ENCODE measurements at places on chromosomes 4 and X. TPM values are rescaled to one million over a fixed set of nuclear protein-coding genes. Genes with fewer than 3 reads are reported as not detected.

GRCh38 chr4:148445860-148446330 lies 3.7 kb upstream of the NR3C2 start:
- DNase-seq = no peak

Gene MAMLD1
- 3.2 TPM for total RNA-seq

DNA sequence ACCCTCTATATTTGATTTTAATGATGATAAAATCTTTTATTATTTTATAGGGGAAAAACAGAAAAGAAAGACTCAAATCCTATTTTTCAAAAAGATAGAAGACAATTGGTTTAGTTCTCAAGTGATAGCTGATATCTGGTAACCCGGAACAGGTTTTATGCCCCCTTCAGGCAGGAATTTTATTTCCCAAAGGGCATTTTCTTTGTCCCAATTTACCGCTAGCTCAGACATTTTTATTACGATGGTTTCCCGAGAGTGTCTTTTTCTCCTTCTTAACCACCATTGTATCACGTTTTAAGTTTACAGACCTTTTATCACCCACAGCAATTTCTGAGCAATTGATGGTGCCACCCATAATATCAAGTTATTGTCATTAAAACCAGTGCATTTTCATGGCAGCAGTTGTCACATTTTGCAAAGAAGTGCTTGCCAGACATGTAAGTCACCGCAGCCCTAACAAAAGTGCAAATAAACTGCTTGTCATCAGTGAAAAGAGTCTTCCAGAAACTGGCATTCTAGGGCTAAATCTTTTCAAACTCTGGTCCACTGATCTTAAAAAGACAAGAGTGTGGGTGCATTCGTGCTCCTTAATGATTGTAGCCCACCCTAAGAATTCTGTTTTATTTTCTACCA lies 204.8 kb upstream of the VCX start:
- DNase-seq = no peak

Gene CLTRN
- total RNA-seq = 0.31 TPM

DNA sequence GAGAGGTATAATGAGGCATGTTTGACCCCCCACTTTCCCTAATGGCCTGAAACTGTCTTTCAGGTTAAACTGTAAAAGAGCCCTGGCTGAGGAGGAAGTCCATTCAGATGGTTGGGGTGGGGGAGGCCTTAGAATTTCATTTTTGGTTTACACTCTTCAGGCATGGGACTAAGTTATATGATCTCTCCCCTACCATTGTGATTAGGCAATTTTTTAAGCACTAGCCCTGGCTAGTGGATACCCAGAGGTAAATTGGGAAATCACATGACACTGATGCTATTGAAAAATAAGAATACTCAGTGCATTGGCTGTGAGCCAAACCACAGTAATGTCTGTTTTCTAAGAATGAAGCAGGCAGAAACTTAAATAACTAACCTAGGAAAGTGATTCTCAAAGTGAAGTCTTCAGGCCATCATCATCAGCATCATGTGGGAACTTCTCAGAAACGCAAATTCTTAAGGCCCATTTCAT lies 149.7 kb downstream of the RRAGB start:
- no peak for DNase-seq

Gene IL9R
- total RNA-seq = not detected

GRCh38 chr4:81523672-81524327 lies 52.1 kb upstream of the RASGEF1B start:
- no peak for DNase-seq

GRCh38 chrX:37378830-37379229 lies 29.7 kb downstream of the PRRG1 start:
- no peak for DNase-seq

Gene SMPX
- total RNA-seq = 372 TPM

Gene FAT4
- total RNA-seq = 12.3 TPM

DNA sequence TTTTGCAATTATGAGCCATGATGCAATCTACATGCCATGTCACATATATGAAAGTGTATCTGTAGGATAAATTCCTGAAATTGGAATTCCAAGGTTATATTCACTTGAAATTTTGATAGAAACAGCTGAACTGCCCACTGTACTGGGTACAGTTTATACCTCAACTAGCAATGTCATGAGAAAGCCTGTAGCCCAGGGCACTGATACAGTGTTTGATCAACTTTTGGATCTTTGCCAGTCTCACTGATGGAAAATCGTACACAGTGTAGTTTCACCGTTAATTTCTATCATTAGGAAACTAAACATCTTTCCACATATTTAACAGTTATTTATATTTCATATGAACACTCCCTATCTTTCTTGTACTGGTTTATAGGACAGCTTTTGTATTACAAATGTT lies 34.2 kb downstream of the TAPT1 start:
- no peak for DNase-seq

Gene PAGE2
- not detected for total RNA-seq

DNA sequence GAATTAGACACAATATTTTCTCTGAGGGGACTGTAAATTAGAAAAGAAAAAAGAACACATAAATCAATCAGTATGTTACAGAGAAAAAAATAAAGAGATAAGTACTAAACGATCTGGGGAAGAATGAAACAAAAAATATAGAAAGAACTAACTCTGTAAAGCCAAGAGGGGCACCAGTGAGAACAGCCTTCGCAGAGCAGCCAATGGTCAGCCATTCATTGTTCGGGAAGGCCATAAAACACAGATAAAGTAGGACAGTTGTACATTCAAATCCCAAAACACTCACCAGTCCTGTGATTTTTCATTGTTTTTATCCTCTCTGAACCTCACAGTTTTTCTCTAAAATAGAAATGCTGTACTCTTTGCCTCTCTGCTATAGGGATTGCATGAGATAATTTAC lies 127.9 kb downstream of the NEK1 start:
- no peak for DNase-seq

GRCh38 chr4:175562111-175562510 lies 250.0 kb downstream of the GPM6A start:
- DNase-seq = no peak

Gene SMR3B
- not detected for total RNA-seq

- DNase-seq = no peak
These were observed 55.9 kb upstream of the IL2 start for GRCh38 chr4:122512430-122512829.

GRCh38 chr4:1556541-1557220 lies 127.4 kb downstream of the FAM53A start:
- no peak for DNase-seq

- no peak for DNase-seq
These were observed 265.8 kb downstream of the PCDH18 start for GRCh38 chr4:137266511-137266910.

- no peak for DNase-seq
These were observed 1248.1 kb downstream of the RAPGEF2 start for GRCh38 chr4:160350944-160351343.

- no peak for DNase-seq
These were observed 1753.7 kb downstream of the RPA4 start for GRCh38 chrX:98637451-98637850.

DNA sequence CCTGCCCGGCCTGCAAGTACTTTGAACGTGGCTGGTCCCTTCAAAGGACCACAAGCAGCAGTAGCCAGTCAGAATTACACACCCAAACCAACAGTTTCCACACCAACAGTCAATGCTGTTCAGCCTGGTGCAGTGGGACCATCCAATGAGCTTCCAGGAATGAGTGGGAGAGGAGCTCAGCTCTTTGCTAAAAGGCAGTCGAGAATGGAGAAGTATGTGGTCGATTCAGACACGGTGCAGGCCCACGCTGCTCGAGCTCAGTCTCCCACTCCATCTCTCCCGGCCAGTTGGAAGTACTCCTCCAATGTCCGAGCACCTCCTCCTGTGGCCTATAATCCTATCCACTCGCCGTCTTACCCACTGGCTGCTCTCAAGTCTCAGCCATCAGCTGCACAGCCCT lies 104.4 kb upstream of the MYOZ2 start:
- no peak for DNase-seq

Gene MAGEC1
- total RNA-seq = not detected

GRCh38 chrX:39835776-39836175 lies 262.0 kb downstream of the BCOR start:
- no peak for DNase-seq

Gene ABCG2
- 1.6 TPM for total RNA-seq

DNA sequence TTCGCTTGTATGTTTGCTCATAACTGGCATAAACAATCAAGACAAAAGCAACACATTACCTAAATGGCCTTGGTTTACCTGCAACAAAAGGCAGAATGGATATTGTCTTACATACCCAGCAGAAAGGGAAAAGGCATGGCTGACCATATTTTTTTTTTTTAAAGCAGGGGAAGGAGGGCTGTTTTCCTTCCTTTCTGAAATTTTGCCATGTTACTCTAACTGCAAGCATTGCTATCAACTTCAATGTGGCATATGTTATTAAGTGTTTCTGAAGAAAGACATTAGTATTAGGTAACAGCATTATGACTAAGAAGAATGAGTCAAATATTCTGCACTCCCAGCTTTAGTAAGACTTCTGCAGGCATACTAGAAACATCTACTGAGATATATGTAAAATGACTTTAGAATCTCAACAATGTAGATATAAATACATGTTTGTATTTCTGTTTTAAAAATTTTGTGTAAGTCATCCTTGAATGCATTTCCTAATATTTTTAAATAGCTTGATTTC lies 512.6 kb upstream of the FAM241A start:
- no peak for DNase-seq

DNA sequence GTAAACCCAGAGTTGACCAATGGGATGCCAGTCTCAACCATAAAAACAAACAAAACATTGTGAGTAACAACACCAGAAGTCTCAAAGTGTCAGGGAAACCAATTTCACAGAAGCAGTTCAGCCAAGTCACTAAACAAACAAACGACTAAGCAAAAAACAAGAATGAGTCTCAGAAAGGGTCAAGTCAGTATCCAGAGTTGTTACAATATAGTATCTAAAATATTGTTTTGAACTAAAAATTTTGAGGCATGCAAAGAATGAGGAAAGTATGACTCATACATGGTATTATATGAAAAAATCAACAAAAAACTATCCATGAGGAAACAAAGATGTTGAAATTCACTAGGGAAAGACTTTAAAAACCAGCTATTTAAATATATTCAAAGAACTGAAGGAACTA lies 70.6 kb downstream of the AR start:
- no peak for DNase-seq

GRCh38 chr4:71732706-71733105 lies 51.2 kb downstream of the GC start:
- DNase-seq = no peak

DNA sequence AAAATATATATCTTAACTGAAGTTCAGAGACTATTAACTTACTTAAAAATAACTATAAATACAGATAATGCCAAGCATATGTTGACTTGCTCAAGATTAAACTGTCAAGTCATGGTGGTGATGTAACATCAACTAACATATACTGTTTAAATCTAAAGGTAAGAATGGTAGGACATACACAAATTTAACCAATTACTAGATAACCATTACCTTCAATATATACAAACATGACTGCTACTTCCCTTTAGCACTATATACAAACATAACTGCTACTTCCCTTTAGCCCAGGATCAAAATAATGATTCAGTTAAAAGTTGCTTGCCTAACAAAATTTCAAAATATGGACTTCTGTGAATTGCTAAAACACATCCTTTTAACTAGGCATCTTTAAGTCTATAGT lies 14.9 kb downstream of the HNRNPD start:
- no peak for DNase-seq

Gene YTHDC1
- 48.6 TPM for total RNA-seq

Gene CASP6
- total RNA-seq = 7.6 TPM

DNA sequence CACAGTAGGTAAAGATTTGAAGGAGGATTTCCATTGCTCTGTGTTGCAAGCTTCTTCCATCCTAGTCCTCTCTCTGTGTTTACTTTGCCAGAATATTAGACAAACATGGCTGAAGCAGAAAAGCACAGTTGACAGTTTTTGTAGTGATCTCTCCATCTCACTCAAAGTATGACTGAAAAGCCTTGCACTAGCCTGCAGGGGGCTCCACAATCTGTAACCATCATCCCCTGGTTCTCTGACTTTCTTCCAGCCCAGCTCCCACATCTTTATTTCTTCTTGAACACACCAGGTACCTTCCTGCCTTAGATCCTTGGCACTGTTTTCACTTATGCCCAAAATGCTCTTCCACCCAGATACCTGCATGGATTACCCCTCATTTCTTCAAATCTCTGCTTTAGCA lies 34.1 kb upstream of the HHIP start:
- DNase-seq = no peak

GRCh38 chrX:110691446-110691845 lies 104.2 kb downstream of the CHRDL1 start:
- DNase-seq = no peak

DNA sequence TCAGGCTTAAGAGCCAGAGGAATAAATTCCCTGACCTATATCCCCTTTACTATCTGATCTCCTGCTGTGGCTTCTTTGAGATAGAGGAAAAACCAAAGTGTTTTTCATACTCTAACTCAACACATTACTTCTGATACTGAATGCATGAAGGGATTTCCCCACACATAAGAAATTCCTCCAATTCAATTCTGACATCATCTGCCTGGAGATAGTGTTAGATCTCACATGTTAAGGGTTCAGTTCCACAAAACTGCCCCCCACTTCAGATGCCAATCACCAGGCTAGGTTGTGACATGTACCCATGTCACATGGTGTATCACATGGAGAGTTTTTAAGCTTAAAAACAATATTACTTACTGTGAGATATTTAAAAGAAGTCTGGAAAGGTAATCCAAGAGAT lies 46.8 kb downstream of the GSTCD start:
- no peak for DNase-seq

DNA sequence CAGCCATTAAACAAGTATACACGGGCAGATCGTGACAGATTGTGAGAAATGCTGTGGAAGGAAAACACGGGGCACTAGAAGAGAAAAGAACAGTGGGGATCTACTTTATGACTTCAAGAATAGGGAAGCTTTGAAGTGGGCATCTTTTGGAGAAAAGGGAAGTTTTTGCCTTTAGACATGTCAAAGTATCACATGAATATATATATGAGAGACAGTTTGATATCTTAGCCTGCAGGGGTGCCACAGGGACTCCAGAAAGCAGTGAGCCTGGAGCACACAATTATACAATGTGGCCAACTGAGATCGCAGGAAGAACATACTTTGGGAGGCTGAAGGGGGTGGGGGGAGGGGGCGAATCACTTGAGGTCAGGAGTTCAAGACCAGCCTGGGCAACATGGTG lies 35.7 kb downstream of the RELL1 start:
- DNase-seq = no peak

- DNase-seq = no peak
These were observed 24.8 kb upstream of the CYBB start for GRCh38 chrX:37755025-37755424.

- peak; percentile 43 for DNase-seq
These were observed 36.6 kb downstream of the CCNG2 start for GRCh38 chr4:77193511-77194102.

- no peak for DNase-seq
These were observed 236.3 kb downstream of the PCDH10 start for GRCh38 chr4:133385161-133385954.

DNA sequence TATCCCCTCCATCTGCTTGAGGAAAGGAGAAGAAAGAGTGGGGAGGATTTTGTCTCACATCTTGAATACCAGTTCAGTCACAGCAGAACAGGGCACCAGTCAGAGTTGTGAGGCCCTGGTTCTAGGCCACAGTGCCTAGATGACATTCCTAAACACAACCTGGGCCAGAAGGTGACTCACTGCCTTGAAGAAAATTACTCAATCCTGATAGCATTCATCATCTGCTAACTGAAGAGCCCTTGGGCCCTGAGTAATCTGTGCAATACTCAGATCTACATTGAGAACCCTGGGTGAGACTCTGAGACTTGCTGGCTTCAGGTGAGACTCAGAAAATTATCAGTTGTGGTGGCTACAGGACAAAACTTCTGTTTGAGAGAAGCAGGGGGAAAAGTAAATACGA lies 20.5 kb upstream of the PRR32 start:
- no peak for DNase-seq

- DNase-seq = no peak
These were observed 1019.7 kb downstream of the STPG2 start for GRCh38 chr4:97123573-97123972.

All from left cardiac atrium (tissue), 4 donors.